ENCODE measurements at places on chromosomes 11 and 22.
A peak's percentile ranks its signal among the peaks of the same experiment; 100 is the strongest.

GRCh38 chr11:81839976-81840375, 893.7 kb downstream of the FAM181B start:
- no peak for DNase-seq

GRCh38 chr22:23884140-23884539, 10.0 kb upstream of the MIF start:
- DNase-seq: peak; percentile 70

- peak; percentile 46 for DNase-seq
These were observed 161.3 kb downstream of the MYO18B start for GRCh38 chr22:25903294-25903693.

GRCh38 chr22:49954991-49955580, 5.5 kb upstream of the PIM3 start:
- no peak for DNase-seq

GRCh38 chr11:93504110-93505095, 38.8 kb downstream of the SMCO4 start:
- no peak for DNase-seq

DNA sequence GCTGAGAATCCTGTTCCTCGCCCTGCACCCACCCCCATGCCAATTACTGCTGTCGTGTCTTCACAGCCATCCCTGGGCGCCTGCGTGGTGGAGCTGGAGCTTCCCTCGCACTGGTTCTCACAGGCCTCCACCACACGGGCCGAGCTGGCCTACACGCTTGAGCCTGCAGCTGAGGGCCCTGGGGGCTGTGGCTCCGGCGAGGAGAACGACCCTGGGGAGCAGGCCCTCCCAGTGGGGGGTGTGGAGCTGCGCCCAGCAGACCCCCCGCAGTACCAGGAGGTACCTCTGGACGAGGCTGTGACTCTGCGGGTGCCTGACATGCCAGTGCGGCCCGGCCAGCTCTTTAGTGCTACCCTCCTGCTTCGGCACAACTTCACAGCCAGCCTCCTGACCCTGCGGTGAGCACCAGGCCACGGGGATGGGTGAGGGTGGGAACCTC, 4.3 kb downstream of the TMEM132A start:
- DNase-seq: no peak

GRCh38 chr22:22194931-22195264, 49.7 kb upstream of the VPREB1 start:
- no peak for DNase-seq

DNA sequence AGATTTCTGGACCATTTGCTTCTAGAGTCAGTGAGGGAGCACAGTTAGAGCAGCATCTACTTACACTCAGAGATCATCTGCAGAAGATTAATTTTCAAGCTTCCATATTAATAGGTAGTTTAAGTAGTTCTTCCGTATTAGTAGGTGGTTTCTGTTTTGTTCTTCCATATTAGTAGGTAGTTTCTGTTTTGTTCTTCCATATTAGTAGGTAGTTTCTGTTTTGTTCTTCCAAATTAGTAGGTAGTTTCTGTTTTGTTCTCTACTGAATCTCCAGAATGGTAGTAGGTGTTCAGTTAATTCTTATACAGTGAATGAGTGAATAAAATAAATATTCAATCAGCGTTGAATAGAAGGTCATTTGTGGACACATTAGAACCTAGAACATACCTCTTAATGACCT, 175.7 kb downstream of the TMEM135 start:
- no peak for DNase-seq

DNA sequence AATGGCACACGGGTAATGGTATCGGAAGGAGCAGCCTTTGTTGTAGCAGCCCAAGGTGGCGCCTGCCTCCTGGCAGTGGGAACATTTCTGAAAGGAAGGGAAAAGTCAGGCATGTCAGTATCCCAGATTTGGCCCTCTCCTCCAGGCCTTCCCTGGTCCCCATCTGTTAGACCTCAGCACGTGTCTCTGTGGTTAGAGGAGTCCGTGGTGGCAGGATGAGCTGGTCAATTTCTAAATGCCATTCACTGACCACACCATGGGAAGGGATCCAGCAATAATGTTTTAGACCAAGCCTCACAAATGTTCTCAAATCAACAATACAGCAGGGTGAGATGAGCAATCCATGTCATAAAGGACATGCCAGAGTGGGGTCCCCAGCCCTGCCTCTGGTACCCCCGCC, 49.0 kb upstream of the CYP2D6 start:
- no peak for DNase-seq

DNA sequence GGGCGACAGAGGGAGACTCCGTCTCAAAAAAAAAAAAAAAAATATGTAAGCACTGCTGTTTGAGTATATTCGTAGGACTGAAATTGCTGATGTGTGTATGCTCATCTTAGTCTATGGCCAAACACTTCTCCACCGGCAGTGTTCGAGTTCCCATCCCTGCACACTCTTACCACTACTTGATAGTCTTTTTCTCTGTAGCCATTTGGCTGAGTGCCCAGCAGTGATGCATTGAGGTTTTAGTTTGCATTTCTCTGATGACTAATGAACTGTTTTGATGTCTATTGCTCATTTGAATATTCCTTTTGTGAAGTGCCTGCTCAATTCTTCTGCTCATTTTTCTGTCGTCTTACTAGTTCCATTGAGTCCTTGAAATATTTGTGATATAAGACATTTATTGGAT, 1.9 kb downstream of the TIRAP start:
- peak; percentile 48 for DNase-seq

GRCh38 chr11:64146036-64146955, 19.6 kb downstream of the MACROD1 start:
- peak; percentile 80 for DNase-seq

- DNase-seq: no peak
These were observed 241.3 kb upstream of the LARGE1 start for GRCh38 chr22:34161431-34162123.

GRCh38 chr11:75029836-75030631, 41.3 kb downstream of the NEU3 start:
- peak; percentile 83 for DNase-seq

- no peak for DNase-seq
These were observed 110.6 kb downstream of the SCN3B start for GRCh38 chr11:123543797-123544196.

DNA sequence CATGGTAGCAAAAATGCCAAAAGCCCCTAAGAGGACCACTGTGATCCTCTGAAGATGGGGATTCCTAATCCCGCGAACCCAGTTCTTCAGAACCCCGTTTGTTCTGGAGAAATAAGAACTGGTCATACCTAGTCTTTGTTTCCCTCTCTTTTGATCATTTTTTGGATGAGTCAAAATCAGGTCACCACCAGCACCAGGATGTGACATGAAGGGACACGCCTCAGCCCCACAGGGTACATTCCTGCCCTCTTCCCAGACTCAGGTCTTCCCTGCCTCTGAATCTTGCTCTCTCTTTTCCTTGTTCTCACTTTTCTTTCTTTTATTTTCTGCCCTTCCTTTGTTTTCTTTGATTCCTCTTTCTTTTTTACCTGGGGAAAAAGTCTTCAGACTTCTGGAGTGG, 14.6 kb upstream of the ANO1 start:
- no peak for DNase-seq

- DNase-seq: no peak
These were observed 31.3 kb upstream of the CD82 start for GRCh38 chr11:44533921-44534711.

- peak; percentile 53 for DNase-seq
These were observed 15.2 kb upstream of the TBX1 start for GRCh38 chr22:19745155-19746101.

DNA sequence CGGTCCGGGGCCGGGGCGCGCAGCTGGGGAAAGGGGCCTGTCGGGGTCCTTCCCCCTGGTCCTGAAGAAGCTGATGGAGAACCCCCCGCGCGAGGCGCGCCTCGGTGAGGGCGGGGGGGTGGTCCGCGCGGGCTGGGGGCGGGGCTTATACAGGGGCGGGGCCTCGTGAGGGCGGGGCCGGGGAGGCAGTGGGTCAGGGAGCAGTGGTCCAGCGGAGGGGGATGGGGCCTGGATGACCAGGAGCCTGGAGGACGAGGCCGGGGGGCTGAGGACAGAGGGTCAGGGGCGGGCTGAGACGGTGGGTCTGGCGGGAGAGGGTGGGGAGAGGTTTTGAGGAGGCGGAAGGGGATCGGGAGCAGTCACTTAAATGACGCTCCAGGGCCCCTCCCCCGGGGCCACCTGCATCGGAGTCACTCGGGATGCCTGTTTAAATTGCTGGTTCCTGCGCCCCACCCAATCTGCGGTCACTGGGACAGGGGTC, 396 bp downstream of the TEF start:
- DNase-seq: no peak

DNA sequence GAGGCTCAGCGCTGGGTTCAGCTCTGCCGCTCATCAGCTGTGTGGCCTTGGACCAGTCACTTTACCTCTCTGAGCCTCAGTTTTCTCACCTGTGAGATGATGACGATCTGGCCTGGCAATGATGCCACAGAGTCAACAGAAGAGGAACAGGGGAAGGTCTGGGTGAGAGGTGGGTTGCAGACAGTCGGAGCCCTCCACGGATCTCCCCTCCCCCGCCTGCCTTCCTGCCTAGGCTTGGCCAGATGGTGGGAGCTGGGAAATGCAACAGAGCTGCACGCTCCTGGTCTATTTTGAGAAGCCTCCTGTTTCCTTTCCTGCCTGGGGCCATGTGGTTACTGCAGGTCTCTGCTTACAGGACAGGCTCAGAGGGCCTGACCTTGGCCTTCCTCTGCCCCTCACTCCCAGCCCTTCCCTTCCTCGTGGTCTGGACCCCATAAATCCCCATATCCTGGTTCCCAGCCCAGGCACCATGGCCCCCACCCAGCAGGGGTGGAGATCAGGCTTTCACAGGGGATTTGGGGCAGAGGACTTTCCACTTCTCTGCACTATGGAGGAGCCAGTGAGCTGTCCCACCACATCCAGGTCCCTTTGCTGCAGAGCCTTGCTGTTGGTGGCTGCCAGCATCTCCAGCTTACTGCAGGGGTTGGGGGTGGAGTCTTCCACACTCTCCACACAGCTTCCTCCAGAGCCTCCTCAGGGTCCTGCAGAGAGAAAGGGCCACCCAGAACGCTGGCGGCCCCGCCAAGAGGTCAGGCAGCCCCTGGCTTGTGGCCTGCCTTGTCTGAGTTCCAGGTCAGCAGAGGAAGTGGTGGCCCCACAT, 46.9 kb downstream of the C11orf96 start:
- DNase-seq: peak; percentile 79

DNA sequence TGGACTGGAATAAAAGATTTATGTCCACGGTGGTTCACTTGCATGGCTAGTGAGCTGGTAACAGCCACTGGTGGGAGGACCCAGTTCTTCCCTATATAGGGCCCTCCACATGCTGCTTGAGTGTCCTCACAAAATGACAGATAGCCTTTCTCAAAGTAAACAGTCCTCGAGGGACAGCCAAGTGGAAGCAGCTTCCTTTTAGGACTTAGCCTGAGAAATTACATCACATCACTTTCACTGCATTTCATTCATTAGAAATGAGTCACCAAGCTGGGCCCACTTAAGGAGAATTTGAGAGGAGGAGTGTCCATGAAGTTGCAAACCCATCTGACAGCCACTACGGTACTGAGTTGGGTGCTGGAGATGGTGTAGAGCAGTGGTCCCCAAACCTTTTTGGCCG, 7.0 kb downstream of the ISX start:
- no peak for DNase-seq

DNA sequence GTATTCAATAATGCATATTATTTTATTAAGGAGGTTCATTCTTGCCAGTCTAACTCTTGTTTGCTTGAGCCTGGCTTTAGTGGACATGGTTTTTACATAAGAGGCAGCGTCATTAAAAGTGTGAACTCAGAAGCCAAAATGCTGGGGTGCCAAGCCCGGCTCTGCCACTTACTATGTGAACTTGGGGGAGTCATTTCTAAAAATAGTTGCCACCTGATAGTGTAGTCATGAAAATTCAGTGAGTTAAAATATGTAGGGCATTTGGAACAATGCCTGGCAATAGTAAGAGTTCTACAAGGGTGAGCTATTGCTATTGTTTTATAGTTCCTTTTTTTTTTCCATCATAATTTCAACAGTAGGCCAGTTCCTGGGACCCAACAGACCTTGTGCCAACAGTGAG, 49.9 kb downstream of the TENM4 start:
- DNase-seq: no peak

- DNase-seq: no peak
These were observed 50.8 kb downstream of the PRDM10 start for GRCh38 chr11:129951866-129952262.

- no peak for DNase-seq
These were observed 2.3 kb upstream of the CATSPERZ start for GRCh38 chr11:64297699-64298358.

DNA sequence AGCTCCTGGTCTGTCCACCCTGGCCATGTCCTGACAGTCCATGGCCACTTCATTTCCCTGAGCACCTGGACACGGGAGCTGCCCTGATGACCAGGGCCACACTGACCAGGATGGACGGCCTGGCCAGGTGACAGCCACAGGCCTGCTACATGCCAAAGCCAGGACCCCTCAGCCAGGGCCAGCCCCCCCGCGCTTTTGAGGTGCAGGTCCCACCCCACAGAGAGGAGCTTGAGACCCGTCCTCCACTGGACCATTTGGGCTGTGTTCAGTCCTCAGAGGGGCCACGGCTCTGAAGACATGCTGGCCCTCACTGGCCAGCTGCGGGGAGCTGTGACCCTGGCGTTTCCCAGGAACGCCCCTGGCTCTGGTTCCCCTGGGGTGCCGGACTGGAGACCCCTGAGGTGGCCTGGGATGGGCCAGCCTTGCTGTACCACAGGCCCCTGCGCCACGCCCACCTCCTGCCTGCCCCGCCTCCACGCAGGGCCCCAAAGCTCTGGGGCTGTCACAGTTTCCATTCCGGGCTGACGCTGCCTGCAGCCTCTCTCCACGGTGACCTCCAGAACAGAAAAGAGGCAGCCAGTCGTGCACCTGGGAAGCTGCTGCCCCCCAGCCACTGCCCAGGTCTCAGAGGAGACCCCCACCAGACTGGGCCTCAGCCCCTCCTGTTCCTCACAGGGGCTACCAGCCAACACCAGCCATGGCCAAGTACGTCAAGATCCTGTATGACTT, 18.2 kb downstream of the EPS8L2 start:
- DNase-seq: peak; percentile 8

GRCh38 chr11:113623114-113623513, 83.0 kb downstream of the TMPRSS5 start:
- no peak for DNase-seq

DNA sequence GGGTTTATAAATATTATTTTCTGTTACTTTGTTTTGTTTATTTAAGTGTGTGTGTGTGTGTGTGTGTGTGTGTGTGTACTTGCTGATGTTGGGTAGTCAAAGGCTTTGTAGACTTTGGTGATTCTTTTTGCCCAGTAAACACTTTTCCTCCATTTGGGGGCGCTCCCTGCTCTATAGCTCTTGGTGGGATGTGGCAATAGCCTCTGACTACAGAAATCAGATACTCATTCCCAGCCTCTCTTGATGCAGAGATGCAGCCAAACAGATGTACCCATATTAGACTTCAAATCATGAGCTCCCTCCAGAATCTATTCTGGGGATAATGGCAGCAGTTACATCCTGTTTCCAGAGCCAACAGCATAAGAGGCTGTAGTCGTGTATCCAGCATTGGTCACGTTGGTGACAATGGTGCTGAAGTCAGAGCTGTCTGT, 33.4 kb upstream of the APOL5 start:
- peak; percentile 51 for DNase-seq

GRCh38 chr11:117231842-117232091, at the start of gene PCSK7:
PCSK7 (minus strand) TSS chr11:117232073; CDS start chr11:117229844, 2,229 bp downstream.
- no peak for DNase-seq

- peak; percentile 81 for DNase-seq
These were observed 61.1 kb downstream of the ST3GAL4 start for GRCh38 chr11:126416542-126417090.

Data from BE2C (cell line).